ENCODE measurements at places on chromosomes 13 and 19. TPM values are rescaled to one million over a fixed set of nuclear protein-coding genes. Genes with fewer than 3 reads are reported as not detected.

FXYD3 gene
- not detected for total RNA-seq

ADPRHL1 gene
- total RNA-seq: 0.60 TPM

LGALS13 gene
- total RNA-seq: not detected

CABP5 gene
- not detected for total RNA-seq

CDADC1 gene
- total RNA-seq: 6.7 TPM

Measured in pericardium fibroblast (primary cell).